ENCODE measurements at places on chromosomes 3 and 15. TPM values are rescaled to one million over a fixed set of nuclear protein-coding genes. Genes with fewer than 3 reads are reported as not detected.

LMAN1L gene
- total RNA-seq, result 0.92 TPM

GRCh38 chr15:98519767-98520550 lies 128.4 kb upstream of the IGF1R start:
- no peak overlapping the region for H3K4me3 ChIP-seq
- no peaks in the 10 kb centered on the region for H3K36me3 ChIP-seq
- DNase-seq, result no peak
- H3K4me1 ChIP-seq, result peaks cover 7% of the 10 kb centered on the region
- H3K27ac ChIP-seq, result no peak overlapping the region

GRCh38 chr15:29686445-29687203 lies 135.6 kb downstream of the TJP1 start:
- DNase-seq, result no peak
- peaks cover 2% of the 10 kb centered on the region for H3K27me3 ChIP-seq
- no peak overlapping the region for H3K4me3 ChIP-seq
- H3K36me3 ChIP-seq, result no peaks in the 10 kb centered on the region

GRCh38 chr15:71571641-71572040 lies 238.7 kb upstream of the NR2E3 start:
- H3K4me1 ChIP-seq, result no peaks in the 10 kb centered on the region
- H3K36me3 ChIP-seq, result no peaks in the 10 kb centered on the region
- no peak overlapping the region for H3K4me3 ChIP-seq
- H3K27me3 ChIP-seq, result peaks cover 8% of the 10 kb centered on the region
- no peak overlapping the region for H3K27ac ChIP-seq
- DNase-seq, result no peak

ERICH6 gene
- total RNA-seq, result 0.81 TPM

Data from activated CD4-positive, alpha-beta T cell treated with anti-CD3 and anti-CD28 coated beads, Interleukin-2, amount 10 ng/mL, durations not matched to agents 7 days and 5 days (primary cell).